Activated gamma-delta T cell (primary cell): ENCODE measurements at places on chromosomes 5 and 9.

- DNase-seq: no peak
Measured at GRCh38 chr9:2288309-2288708, 273.2 kb downstream of the SMARCA2 start.

DNA sequence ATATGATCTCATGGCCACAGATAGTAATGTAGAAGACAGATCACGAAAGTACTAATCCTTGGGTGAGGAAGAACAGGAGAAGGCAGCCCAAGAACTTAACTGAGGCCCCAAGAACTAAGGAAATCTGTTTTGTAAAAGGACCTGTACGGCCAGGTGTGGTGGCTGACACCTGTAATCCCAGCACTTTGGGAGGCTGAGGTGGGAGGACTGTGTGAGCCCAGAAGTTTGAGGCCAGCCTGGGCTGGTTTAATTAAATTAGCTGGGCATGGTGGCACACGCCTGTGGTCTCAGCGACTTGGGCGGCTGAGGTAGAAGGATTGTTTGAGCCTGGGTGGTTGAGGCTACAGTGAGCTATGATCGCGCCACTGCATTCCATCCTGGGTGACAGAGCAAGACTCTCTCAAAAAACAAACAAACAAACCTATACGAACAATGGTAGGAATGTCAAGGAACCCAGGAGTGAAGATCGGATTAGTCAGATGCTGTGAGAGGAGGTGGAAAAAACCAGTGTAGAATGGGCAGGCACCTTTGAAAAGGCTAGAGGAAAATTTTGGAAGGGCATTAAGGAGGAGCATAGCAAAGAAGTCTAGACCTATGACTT lies 283.8 kb upstream of the DMRT1 start:
- no peak for DNase-seq

DNA sequence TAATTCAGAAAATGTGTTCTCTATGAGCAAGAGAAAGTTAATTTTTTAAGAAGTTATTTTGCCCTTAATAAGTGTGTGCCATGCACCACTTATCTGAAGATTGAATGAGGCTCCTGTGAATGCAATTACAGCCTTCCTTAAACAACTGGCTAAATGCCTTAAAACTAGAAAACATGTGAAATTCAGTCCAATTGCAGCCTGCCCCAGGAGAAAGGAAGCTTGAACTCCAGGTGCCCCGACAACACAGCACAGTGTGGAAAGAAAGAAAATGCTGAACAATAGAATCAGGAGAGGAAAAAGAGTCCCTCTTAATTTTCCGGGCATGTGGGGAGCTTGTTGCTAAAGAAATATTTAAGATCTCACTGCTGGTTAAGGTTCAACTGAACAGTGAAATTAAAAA lies 8.8 kb downstream of the LHFPL2 start:
- no peak for DNase-seq

DNA sequence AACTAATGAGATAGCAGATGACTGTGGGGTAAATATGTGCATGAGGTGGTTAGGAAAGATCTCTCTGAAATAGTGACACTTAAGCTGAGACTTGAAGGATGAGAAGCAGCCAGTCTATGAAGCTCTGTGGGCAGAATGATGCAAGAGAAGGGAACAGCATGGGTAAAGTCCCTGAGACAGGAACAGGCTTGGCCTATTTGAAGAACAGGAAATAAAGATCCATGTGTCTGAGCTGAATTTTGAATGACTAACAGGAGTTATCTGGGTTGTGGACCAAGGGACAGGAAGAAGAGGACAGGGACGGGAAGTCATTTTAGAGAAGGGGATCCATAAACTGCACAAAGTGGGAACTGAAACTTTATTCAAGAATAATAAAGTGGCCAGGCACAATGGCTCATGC lies 25.6 kb upstream of the HMGCS1 start:
- DNase-seq: no peak

- DNase-seq: no peak
Measured at GRCh38 chr5:132225165-132226032, 2.3 kb downstream of the P4HA2 start.

- DNase-seq: no peak
Measured at GRCh38 chr5:60457233-60457632, 242.7 kb downstream of the DEPDC1B start.

DNA sequence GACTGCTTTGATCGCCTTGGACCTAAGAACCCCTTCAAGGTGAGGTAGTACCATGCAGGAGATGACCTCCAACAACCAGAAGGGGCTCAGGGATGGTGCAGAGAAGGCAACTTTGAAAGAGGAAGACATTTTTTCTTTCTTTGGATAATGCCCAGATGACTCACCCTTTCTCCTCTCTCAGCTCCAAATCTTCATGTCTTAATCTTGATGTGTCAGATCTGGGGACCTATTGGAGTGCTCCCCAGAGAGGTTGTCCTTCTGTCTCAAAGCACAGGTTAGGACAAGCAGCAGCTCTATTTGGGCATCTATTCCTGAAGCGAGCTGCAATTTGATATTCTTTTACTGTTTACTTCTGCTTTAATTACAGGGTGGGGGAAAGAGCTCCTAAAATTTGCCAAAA lies 229.9 kb upstream of the MAP3K1 start:
- no peak for DNase-seq

DNA sequence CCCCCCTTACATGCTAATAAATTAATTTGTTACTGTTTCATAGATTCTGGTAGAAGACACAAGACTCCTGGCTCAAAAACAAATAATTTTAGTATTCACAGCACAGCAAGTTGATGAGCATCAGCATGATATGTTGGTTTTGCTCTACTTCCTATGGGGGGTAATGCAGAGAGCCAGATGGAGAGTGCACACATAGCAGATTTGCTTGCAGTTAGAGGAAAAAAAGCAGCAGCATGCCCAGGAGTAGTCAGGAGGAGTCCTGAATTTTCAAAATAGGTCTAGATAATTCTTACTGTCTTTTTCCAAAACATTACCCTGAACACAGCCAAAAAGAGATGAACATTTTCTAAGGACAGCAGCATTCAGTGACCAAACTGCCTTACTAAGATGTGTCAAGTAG lies 261.3 kb downstream of the COX7C start:
- DNase-seq: no peak

- no peak for DNase-seq
Measured at GRCh38 chr5:170307575-170308465, 10.2 kb upstream of the LCP2 start.

DNA sequence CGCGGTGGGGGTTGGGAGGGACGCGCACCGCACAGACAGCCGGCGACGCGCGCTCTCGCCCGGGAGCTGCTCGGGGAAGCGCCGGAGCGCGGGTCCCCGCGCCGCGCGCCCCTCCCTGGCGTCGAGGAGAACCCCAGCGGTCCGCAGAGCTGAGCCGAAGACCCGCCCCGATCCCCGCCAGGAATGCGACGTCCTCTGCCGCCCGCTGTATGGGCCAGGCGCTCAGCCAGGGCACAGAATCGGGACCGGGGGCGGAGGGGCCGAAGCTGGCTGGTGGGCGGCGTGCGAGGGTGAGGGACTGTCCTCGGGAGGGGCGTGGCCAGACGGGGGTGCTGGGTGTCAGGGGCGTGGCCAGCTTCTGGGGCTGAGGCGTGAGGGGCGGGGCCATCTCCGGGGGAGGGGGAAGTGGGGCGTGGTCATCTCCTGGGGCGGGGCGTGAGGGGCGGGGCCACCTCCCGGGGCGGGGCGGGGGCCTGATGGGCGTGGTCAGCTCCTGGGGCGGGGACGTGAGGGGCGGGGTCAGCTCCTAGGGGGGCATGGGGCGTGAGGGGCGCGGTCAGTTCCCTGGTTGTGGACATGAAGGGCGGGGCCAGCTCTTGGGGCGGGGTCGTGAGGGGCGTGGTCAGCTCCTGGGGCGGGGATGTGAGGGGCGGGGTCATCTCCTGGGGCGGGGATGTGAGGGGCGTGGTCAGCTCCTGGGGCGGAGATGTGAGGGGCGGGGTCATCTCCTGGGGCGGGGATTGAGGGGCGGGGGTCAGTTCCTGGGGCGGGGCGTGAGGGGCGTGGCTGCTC lies 965 bp downstream of the PTGDS start:
- DNase-seq: peak; percentile 75

DNA sequence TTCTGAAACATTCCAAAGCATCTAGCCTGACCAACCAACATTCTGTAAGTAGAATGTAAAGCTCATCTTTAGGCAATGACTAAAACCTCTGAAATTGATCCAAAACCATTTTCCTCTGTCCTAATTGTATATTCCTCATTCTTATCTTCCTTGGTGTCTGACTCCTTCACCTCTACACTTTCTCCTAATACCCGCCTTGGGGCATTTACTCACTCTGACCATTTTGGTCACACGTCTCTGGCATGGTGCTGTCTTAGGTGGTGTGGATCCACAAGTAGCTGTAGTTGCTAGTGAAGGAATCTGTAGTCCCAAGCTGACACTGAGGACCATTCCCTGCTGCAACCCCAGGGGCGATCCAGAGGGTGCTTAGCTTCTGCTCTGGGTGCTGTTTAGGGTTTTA lies 40.8 kb upstream of the LMNB1 start:
- no peak for DNase-seq

GRCh38 chr5:150895431-150896428 lies 9.1 kb downstream of the ZNF300 start:
- no peak for DNase-seq

GRCh38 chr5:154405078-154405792 lies 40.6 kb upstream of the SAP30L start:
- DNase-seq: peak; percentile 26

DNA sequence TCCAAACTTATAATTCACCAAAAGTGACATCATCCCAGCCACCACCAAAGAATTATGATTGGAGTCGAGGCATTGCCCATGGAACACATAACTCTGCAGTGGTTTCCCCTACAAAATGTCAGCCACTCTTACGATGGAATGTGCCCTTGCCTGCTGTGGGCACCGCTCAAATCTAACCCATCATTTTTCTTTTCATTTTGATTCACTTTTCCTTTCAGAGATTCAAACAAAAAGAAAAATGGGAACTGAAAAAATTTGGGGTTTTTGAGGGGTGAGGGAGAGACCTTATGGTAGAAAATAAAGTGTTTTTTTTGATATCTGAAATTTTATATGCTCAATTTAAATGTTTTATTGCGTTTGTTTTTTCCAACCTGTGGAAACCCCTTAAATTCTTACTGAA lies 28.1 kb downstream of the SMARCA2 start:
- no peak for DNase-seq

GRCh38 chr5:130796032-130796431 lies 369.0 kb downstream of the HINT1 start:
- DNase-seq: no peak

- DNase-seq: no peak
Measured at GRCh38 chr9:117098331-117098730, 316.5 kb downstream of the ASTN2 start.

- DNase-seq: no peak
Measured at GRCh38 chr9:72356041-72356582, 8.9 kb downstream of the ZFAND5 start.

- no peak for DNase-seq
Measured at GRCh38 chr5:174323878-174324281, 278.4 kb downstream of the NSG2 start.

- no peak for DNase-seq
Measured at GRCh38 chr5:39148983-39149534, 70.3 kb downstream of the FYB1 start.

- DNase-seq: no peak
Measured at GRCh38 chr9:94806307-94806893, 79.9 kb downstream of the AOPEP start.

DNA sequence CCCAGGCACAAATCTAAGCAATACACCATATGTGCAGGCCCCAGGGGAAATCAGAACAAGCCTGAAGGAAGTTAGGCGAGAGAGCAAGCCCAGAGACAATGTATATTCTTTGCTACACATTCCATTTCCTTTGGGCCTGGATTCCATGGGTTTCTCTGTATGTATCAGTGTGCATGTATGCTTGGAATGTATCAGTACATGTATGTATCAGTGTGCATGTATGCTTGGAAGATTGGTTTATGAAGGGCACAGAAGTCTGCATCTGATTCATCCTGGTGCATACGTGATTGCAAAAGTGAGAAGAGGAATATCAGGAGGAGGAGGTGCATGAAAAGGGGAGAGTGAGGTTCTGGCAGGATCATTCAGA lies 232.6 kb upstream of the ANKRD55 start:
- DNase-seq: no peak

GRCh38 chr9:93096131-93096802 lies at the start of gene CARD19:
Gene CARD19, plus strand, starts transcription at chr9:93096217. Its CDS starts 129 bp downstream, at chr9:93096346.
- DNase-seq: peak; percentile 60

- no peak for DNase-seq
Measured at GRCh38 chr9:93813221-93814076, 141.7 kb downstream of the BARX1 start.

DNA sequence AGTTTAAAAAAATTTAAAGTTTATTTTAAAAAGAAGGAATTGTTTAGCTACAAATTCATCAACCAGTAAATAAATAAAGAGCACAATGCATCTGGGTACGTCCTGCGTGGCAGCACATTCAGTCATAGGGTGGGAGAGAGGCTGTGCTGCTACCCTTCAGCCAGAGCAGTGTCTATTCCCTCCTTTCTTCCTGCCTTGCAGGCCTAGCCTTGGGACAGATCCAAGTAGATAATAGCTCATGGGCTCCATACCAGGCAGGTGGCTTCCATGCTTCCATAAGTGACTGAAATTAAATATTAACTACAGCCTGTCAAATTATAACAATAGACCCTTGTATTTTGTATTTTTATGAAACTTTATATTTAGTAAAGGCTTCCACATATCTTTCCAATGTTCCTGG lies 408.3 kb upstream of the RGMB start:
- DNase-seq: no peak

GRCh38 chr9:136235709-136236455 lies 9.7 kb downstream of the QSOX2 start:
- no peak for DNase-seq

DNA sequence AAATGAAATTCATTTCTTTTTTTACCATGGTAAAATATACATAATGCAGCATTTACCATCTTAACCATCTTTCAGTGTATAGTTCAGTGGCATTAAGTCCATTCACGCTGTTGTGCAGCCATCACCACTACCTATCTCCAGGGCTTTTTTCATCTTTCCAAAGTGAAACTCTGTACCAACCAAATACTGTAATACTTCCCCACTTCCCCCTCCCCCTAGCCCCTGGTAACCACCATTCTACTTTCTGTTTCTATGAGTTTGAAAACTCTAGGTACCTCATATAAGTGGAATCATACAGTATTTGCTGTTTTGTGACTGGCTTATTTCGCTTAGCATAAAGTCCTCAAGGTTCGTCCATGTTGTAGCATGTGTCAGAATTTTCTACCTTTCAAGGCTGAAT lies 23.4 kb downstream of the SPAAR start:
- DNase-seq: no peak

DNA sequence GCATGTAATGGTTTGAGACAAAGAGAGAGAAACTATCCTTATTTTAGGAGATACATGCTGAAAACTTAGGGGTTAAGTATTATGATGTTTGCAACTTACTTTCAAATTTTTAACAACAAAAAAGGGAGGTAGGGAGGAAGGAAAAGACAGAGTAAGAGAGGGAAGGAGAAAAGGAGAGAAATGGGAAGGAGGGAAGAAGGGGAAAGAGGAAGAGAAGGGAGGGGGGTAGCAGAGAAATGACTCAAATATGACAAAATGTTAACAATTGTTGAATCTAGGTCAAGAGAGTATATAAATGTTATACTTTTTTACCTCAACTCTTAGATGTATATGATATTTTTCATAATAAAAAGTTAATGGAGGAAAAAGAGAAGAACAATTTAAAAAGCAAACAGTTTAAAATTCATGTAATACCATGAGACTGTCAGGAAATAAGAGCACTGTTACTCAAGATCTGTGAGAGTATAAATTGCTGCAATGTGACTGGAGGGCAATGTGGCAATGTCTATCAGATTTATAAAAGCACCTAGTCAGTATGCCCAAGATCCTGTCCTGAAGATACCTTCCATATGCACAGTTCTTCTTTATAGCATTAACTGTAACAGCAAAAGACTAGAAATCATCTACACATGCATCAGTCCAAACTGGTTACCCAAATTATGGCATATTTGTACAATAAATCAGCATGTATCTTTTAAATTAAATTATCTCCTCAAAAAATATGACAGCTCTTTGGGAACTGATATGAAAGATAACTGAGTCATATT lies 16.3 kb downstream of the FBXW11 start:
- no peak for DNase-seq
